Fibroblast of skin of right biceps (primary cell): ENCODE measurements at places on chromosomes 6 and 20.

- DNase-seq: no peak
These were observed 154.0 kb downstream of the LY86 start for GRCh38 chr6:6742535-6742934.

DNA sequence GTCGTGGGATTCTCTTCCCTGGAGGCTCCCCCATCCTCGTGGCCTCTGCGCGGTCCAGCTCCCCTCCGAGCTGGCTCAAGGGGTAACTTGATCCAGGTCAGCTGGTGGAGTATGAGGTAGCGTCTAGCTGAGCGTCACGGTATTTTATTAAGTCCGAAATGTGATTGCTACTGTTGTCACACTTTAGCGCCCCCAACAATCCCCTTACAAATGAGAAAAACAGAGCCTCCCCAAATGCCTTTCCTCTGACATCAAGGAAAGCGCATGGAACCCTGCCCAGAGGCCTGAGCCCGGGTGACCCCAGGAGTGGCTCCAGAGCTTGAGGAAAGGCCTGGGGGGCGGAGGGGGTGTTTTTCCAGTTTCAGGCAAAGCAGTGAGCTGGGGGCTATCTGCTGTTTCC lies 192.4 kb downstream of the ZMYND8 start:
- DNase-seq: no peak

DNA sequence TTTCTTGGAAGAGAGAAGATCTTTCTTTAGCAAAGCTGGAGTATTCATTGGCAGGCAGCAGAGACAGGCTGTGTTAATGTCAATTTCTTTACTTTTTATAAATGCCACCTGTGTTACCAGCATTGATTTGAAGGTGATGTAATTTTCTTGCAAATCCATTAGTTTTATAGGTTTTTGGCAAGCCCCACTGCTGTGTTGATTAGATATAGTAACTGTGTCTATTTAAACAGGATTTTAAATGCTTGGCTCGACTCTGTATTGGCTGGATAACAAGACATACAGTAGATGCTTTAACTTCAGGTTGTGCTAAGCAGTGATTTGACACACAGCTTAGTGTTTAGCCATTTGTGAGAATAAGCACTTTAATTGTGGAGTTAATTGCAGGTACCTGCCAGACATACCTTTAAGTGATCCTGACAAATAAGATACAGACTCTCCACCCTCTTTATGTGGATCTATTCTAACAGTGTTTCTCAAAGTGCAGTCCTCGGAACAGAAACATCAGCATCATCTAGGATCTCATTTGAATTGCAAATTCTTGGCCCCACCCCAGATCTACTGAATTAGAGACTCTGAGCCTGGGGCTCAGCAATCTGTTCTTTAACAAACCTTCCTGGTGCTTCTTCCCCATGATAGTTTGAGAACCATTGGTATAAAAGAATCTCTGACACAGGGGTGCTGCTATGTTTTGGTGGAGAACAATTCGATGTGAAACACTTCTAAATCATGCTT lies 397.5 kb downstream of the HDGFL1 start:
- no peak for DNase-seq

- no peak for DNase-seq
These were observed 32.9 kb downstream of the TAF4 start for GRCh38 chr20:62032609-62033368.

DNA sequence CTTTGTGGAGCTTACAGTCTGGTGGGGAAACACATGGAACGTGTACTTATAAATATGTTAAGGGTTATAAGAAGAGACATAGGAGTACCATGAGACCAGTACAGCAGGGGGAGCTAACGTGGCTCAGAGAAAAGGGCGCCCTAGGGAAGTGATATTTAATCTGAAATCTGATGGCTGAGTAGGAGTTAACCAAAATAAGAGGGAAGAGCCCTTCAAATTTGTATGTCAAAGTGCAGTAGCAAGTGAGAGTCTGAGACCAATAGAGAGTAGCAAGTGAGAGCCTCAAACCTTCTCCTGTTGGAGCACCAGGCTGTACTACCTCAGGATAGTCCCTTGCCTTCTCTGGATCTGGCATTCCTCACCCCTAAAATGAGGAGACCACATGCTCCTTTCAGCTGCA lies 6.1 kb upstream of the PKIG start:
- peak; percentile 81 for DNase-seq

DNA sequence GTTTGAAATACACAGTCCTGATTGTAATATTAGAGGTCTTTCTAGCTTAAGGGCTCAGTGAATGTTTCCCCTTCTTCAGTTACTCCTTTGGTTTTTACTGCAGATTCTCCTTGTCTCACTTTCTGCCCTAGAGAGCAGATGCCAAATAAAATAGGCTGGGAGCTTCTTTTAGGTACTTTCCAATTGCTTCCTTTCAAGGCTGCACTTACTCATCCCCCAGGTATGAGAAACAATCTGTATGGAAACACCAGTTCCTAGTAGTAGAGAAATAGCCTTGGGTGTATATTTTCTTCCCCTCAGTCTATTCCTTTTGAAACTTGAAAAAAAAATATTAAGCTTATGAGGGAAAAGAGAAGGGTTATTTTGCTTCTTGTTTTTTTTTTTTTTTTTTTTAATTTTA lies 139.7 kb downstream of the PAK5 start:
- DNase-seq: no peak

DNA sequence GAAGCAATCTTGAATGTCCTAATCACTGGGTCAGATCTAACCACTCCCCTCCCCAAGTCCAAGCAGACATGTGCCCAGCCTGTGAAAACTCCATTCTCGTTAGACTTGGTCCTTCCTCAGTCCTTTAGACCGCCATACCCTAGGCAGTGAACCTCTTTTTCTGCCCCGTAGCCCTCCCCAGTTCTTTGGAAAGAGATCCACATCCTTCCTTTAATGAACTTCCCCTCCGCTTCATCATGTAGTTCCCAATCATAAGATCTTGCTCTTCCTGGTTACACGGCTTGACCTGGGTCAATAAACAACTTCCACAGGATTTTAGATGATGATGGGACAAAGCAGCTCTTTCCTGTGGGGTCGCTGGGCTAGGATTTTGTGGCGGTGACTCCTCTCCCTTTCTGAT lies 9.6 kb downstream of the AHCY start:
- no peak for DNase-seq

DNA sequence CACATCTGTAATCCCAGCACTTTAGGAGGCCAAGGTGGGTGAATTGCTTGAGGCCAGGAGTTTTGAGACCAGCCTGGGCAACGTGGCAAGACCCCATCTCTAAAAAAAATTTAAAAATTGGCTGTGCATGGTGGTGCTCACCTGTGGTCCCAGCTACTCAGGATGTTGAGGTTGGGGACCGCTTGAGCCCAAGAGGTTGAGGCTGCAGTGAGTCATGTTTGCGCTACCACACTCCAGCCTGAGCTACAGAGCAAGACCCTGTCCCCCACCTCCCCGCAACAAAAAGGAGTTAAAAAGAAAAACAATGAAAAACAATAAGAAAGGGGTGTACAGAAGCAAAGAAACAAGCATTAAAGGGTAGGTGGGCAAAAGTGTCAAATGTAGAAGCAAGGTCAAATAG lies 57.3 kb downstream of the CDK19 start:
- DNase-seq: no peak

- peak; percentile 65 for DNase-seq
These were observed 315.1 kb downstream of the SMOC2 start for GRCh38 chr6:168756009-168756634.

DNA sequence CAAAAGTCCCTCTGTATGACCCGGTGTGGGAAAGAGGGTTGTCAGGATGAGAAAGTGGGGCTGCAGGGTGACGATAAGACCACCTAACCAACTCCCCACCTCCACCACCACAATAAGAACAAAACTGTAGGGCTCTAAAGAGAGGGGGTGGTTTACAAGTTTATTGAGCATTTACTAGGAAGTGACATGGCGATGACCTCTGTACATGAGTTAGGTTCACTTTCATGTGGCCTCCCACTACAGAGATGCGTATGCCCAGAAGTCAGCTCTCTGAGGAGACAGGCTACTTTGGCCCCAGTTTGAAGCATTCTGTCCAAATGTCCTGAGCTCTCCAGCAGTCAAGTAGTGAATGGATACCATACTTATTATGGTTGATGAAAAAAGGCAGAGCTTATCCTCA lies 28.7 kb upstream of the PI16 start:
- DNase-seq: no peak

DNA sequence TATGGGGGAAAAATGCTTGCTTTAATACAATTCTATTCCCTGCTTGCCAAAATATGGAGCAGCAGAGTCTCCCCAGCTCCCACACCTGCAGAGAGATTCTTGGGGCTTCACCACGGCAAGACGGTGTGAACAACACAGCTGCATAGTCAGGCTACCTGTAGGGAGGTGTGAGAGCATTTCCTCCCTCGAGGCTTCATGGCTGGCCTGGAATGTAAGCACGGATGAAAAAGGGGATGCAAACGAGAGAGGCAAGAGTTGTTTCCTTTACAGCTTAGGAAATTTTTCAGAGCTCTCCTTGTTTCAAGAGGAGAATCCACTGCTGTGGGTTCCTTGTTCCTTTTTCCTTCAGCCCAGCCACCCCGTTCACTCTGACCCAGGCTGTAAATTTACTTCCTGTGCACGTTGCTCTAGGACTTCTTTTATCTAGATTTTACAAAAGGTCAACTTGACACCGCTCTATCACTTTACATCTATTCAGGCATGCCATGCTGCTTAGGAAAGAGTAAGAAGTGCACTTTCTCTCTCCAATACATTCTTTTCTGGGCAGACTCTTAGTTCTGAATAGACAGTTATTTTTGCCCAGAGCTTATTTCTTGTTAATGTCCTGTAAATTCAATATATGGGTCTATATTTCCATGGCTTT lies 197.1 kb downstream of the KHDC1L start:
- DNase-seq: no peak

- DNase-seq: no peak
These were observed 95.9 kb downstream of the SSR1 start for GRCh38 chr6:7216941-7217621.

DNA sequence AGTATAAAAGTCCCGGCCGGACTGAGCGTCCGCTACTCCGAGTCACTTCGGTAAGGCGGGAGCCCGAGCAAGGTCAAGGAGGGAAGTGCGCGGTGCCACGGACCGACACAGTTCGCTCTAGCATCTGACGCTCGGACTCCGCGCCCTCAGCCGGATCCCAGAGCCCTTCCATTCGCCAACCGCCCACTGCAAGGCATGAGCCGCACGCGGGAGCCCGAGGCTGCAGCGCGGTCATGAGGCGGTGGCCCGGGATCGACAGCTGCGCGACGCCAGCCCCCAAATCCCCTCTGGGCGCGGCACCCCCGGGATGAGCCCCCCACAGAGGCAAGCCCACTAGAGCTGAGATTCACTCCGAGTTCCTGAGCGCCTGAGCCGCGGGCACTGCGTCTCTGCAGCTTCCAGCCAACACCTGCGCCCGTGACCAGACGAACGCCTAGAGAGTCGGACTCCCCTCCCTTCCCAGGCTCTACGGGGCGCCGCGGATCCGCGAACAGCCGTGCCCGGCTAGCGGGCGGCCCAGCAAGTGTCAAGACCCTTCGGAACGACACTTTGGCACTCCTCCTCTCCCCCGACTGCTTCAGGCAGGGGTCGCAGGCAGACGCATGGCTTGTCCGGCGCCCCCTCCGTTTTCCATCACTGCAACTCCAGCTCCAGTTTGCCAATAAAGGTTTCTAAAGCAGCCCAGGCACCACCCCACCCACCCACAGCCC lies 725 bp upstream of the ISM1 start:
- peak; percentile 19 for DNase-seq

GRCh38 chr6:170053966-170054661 lies 236.8 kb downstream of the DLL1 start:
- no peak for DNase-seq

DNA sequence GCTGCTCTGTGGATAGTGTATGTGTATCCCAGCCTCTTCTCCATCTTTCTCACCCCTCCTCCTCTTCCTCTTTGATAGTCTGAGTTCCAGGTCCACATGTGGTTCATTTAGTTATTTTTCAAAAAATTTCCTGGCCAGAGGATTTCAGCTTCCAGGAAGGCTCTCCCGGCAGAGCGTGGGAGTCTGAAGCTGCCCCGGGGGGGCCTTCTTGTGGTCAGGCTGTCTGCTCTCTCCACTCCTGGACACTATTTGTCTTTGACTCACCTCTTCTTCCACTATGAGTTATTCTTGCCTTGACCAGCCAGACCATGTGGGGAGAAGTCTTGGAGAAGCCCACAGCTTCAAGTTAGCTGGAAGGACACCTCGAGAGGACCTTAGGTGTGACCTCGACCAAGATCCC lies 258.8 kb downstream of the CDC5L start:
- peak; percentile 78 for DNase-seq

DNA sequence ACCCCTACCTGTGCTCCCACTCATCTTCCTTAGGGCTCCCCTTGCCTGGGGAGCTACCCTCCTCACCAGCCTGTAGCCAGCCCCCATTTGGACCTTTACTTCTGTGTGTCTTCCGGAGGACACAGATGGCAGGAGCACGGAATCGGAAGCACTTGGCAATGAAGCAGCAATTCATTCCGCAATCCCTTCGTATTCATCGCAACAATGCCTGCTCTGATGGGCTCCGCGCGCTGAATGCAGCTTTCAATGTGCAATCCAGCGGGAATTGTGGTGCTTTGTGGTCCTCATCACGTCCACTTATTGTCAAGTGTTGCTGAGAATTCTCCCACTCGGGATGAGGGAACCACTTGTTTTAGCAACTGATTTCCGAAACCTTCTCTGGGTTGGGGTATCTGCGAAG lies 336.0 kb downstream of the DHX35 start:
- no peak for DNase-seq

DNA sequence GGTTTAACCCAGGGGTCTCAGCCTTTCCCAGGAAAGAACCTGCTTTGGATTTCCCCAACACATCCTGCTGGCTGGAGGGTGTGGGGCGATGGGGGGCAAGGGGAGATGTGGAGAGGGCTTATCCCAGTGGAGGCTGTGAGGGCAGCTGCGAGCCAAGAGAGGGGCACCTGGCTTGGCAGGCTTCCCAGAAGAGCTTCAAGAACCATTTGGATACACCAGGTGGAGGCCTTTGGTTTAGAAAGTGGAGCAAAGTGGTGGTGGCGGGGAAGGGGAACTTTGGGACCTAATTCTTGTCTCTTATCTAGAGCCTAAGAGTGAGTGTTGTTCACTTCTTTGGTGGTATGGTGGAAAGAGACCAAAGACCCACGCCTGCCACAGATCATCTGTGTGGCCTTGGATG lies 12.4 kb downstream of the CD40 start:
- no peak for DNase-seq

GRCh38 chr6:117919775-117920729 lies 13.0 kb downstream of the SLC35F1 start:
- DNase-seq: no peak
